ENCODE measurements at places on chromosomes 12 and 14.

GRCh38 chr12:26872625-26873024 is 39.6 kb upstream of the ITPR2 start:
- DNase-seq = no peak

GRCh38 chr12:58727521-58727920 is 192.8 kb downstream of the LRIG3 start:
- no peak for DNase-seq

- no peak for DNase-seq
Observed at GRCh38 chr14:24362241-24362960, 5.6 kb upstream of the NFATC4 start.

GRCh38 chr12:10455766-10456165 is 2.6 kb upstream of the KLRC1 start:
- DNase-seq = no peak

DNA sequence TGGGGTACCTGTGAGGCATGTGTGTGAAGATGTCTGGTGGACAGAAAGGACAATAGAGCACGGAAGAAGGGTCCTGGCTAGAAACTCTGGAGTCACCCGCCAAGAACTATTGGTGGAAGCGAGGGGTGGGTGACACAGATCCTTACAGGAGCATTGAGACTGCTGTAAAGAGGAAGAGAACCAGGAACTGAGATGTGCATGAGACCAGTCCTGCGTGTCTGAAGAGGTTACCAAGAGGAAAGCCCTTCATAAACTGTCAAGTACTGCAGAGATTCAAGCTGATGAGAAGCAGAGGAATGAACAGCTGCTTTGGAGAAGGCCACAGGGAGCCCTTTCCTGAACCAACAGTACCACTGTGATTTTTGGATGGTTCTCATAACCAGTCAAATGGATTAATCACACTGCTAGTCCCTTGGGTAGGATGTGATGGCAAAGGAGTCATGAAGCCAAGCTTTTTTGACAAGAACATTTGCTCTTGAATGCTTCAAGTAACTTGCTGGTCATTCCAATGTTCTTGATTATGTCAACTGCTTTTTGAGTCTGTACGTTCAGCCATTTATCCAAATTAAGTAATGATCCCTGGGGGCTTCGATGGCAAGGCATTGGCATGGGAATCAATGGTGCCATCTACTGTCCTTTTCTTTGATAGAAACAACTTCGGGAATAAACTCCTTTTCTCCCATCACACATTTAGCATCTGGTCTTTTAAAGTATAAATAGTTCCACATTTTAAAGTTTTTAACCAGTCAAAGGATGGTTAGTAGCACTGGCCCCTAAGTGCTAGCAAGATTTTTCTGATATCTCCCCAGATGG is 42.9 kb downstream of the GPR135 start:
- DNase-seq = no peak

DNA sequence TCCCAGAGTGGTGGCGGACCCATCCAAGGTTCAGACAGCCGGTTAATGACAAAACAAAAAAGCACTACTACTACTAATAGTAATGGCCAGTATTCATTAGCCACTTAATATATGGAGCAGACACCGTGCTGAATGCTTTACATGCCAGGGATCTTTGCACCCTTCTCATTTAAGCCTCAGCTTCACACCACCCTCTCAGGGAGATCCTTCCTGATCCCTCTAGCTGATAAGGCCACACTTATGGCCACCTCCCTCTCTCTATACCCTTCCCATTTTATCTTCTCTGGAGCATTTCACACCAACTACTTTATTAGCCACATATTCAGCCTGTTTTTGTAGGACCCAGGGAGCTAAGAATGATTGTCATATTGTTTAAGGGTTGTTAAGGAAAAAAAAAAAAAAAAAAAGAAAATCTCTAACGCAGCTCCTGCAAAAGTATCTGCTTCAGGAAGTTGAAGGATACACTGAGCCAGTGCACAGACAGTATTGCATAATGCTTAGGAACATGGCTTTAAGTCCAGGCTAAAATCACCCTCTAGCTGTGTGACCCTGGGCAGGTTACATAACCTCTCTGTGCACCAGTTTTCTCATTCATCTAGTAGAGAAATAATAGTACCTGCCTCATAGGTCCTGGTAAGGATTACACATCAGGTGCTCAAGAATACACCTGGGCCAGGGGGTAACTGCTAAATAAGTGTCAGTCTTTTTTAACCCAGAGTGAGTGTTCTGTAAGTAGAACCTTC is 29.4 kb downstream of the NUAK1 start:
- DNase-seq = no peak

- no peak for DNase-seq
Observed at GRCh38 chr12:95545731-95546490, 5.4 kb downstream of the USP44 start.

- DNase-seq = no peak
Observed at GRCh38 chr14:94517248-94517640, 8.0 kb upstream of the SERPINA12 start.

DNA sequence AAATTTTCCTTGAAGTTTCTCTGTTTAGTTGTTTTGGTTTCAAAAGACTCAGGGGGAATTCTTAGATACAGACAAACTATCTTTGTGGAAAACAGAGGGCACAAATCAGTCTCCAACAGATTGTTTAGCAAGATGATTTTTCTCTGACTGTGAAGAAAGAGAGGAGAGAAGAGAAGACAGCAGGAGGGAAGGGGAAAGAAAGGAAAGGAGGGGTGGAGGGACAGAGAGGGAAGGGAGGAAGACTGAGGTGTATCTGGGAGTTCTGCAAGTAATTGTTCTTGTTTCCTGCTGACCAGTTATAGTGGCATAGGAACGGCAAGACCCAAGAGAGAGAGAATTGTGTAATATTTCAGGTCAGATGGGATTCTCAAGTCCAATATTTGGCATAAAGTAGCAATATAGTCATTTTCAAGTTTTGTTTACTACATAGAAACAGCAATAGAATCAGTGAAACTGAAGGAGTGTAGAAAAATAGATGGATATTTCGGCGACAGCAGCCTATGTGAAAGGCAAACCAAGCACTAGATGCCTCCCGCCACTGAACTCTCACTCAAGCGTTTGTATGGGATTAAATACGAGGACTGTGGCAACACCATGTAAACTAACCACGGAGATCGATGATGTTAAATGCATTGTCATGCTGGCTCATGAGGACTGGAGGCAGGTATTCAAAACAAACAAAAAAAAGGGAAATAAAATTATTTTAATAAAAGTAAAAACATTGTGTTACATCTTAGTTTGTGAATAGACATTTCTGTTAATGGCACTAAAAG is 342.5 kb downstream of the SLC16A7 start:
- no peak for DNase-seq

- no peak for DNase-seq
Observed at GRCh38 chr14:23076785-23077408, 18.0 kb downstream of the ACIN1 start.

GRCh38 chr14:87916103-87916885 is 76.7 kb downstream of the GALC start:
- no peak for DNase-seq

- no peak for DNase-seq
Observed at GRCh38 chr14:69088586-69088985, 64.3 kb downstream of the DCAF5 start.

DNA sequence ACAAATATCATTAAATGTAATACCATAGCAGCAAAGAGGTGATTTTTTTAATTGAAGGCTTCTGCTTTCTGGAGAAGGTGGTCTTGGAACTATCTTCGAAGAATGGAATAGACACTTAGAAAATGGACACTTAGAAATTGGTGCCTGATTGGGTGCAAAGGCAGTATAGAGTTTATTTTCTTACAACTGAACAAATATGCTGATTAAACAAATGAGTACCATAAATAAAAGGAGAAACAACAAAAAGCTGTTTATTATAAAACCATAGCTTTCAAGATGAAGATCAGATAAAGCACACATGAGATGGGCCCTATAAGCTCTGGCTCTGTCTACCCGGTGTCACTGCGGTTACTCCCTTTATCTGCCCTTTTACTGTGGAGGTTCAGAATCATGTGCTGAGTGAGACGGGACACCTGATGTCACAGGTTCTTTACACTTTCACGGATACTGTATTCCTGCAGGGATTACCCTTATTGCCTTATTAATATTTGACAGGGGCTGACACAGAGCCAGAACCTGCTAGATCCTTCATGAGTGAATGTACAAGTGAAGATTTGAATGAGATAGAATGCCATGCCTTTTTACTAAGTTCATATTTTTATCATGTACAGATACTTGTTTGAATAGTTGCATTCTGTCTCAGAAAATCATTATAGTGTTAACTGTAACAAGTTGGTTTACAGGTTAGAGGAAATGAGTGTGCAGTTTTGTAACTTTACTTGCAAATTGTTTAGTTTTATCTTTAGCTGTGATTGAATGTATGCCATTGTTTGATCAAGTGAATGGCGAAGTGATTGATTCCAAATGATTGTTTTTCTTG is 477.5 kb upstream of the RGS6 start:
- DNase-seq = no peak

DNA sequence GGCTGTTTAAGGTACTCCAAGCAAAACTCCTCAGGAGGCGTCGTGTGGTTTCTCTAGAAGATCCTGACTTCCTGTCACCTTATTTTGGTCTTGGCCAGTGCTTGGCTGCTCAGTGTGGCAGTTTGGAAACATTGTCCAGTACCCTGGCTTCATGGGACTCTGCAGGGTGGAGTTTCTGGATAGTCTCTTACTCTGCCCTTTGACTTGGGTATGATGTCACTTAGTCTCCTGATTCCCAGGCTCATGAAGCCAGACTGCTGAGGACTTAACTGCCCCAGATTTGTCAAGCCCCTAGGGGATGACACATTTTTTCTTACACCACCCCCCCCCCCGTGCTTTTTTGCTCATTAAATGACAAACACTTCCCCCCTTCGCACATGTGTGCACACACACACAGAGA is 82.7 kb downstream of the ADCK1 start:
- no peak for DNase-seq

DNA sequence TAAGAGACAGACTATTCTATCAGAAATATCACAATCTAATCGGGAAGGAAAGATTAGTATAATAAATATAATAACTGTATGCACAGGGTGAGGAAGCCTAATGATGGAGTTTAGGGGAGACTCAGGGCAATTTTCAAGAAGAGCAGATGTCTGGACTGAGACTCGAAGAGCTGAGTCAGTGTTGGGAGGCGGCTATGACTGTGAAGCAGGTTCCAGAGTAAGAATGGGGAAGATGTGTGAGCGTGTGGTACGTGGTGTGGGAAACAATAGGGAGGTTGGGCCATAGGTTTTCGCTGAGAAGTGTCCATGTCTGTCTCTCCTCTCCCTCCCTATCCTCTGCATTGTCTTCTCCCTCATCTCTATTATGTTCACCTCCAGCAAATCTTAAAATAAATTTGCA is 85.6 kb downstream of the LMO3 start:
- no peak for DNase-seq

- no peak for DNase-seq
Observed at GRCh38 chr14:53126731-53127130, 26.4 kb downstream of the DDHD1 start.

DNA sequence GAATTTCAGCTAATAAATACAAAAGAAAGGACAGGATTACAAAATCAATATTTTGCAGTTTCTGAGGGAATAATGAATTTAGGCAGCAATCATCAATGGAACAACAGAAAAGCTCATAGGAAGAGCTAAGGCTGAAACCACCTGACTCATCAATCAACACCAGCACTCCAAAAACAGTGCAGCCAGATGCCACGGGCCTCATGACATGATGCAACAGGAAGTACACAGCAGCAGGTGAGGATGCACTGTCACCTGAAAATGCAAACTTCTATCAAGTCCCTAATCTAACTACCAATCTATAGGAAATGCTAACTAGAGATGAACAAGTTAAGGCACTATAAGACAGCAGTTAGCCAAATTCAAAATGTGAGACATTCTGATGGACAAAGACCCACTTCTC is 21.7 kb downstream of the GNS start:
- DNase-seq = no peak

- DNase-seq = no peak
Observed at GRCh38 chr14:67623114-67623513, 3.4 kb downstream of the ARG2 start.

- DNase-seq = no peak
Observed at GRCh38 chr12:22480016-22480415, 64.3 kb downstream of the C2CD5 start.

DNA sequence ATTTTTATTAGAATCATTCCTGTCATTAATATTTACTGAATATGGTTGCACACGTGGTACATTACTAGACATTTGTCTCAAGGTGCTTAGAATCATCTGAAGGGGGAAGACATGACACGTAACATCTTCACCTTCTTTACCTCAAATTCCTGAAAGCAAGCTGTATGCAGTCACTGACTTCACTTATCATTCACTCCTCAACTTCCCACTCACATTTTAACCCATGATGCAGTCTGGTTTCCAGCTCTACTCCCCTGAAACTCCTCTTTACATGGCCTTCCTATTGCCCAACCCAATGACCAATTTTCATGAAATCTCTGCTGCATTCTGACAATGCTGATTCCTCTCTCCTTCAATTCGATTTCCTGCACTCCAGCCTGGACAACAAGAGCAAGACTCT is 5.8 kb upstream of the PSMC6 start:
- no peak for DNase-seq

DNA sequence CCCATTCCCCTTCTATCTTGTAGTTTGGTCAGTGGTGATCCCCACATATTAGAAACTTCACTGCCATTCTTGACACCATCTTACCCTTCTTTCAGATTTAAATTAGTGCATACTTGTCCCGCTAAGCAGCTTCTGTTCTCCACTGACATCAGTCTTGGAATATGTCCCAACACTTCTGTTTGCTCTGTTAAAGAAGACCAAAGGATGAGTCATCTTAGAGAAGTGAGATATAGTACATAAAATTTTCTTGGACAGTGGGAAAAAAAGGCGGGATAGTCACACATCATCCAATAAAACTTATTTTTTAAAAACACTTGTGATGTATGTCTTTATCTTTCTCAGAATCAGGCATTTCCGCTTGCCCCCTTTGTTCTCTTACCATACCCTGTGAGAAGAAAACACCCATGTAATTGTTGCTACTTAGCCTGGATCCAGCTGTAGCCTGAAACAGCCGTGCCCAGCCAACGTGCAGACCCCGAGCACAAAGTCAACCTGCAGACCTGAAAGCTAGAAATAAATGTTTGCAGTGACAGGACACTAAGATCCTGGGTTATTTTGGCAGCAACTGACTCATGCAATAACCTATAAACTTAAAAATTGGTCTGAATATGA is 100.1 kb upstream of the PDE3A start:
- DNase-seq = no peak

GRCh38 chr12:132630672-132631071 is 12.1 kb downstream of the P2RX2 start:
- no peak for DNase-seq

DNA sequence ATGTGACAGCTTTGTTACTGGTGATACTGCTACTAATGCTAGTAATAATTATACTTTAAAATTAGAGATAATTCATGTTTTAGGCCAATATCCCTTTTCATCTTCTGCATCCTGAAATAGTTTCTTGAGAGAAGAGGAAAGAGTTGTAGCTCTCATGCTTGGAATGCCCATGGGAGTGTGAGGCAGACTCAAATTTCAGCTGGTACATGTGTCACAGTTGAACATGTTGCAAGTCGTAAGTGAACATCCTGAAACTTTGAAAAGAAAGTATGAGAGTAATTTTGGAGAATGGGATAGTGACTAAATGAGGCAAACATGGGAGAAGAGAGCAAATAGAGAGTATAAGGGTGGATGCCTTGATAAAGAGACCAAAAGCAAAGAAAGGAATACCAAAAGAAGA is 168.0 kb downstream of the TMTC3 start:
- no peak for DNase-seq

- no peak for DNase-seq
Observed at GRCh38 chr12:119204131-119204530, 25.4 kb downstream of the HSPB8 start.

Data from T-cell (primary cell).